ENCODE measurements at places on chromosomes 5 and 9. TPM values are rescaled to one million over a fixed set of nuclear protein-coding genes. Genes with fewer than 3 reads are reported as not detected.

The SCGB3A2 gene
- not detected for total RNA-seq

The PCDHGB5 gene
- 0.31 TPM for total RNA-seq

The KCNMB1 gene
- total RNA-seq: 0.05 TPM

The PCDHB7 gene
- not detected for total RNA-seq

The SH3PXD2B gene
- total RNA-seq: 34.0 TPM

The SVEP1 gene
- total RNA-seq: 0.75 TPM

DNA sequence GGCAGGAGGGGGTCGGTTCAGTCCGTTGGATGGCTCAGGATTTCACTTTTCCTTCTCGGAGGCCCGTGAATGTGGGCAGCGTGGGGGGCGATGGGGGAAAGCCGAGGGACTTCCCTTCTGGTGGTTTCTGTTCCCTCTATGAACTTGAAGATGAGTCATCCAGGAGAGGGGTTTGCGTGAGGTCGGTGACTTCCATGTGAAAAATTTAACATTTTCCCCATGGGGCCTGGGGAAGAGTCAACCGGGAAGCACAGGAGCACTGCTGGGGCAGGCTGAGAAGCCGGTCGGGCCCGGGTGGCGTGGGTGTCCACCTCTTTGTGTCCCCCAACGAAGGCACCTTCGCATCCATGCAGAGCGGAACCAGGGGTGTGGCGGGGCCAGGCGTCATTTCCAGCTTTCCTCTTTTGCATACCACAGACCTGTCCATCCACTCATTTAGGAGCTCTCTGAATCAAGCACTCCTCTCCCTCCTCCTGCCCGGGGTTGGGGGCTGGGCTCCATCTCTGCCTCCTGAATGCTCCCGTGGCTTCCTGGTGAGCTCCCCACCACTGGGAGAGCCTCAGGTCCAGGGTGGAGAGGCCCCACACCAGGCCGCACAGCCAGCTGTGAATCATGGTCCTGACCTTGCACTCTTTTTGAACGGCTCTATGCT is 68.4 kb downstream of the ANKRD33B start:
- ATAC-seq: no peak

DNA sequence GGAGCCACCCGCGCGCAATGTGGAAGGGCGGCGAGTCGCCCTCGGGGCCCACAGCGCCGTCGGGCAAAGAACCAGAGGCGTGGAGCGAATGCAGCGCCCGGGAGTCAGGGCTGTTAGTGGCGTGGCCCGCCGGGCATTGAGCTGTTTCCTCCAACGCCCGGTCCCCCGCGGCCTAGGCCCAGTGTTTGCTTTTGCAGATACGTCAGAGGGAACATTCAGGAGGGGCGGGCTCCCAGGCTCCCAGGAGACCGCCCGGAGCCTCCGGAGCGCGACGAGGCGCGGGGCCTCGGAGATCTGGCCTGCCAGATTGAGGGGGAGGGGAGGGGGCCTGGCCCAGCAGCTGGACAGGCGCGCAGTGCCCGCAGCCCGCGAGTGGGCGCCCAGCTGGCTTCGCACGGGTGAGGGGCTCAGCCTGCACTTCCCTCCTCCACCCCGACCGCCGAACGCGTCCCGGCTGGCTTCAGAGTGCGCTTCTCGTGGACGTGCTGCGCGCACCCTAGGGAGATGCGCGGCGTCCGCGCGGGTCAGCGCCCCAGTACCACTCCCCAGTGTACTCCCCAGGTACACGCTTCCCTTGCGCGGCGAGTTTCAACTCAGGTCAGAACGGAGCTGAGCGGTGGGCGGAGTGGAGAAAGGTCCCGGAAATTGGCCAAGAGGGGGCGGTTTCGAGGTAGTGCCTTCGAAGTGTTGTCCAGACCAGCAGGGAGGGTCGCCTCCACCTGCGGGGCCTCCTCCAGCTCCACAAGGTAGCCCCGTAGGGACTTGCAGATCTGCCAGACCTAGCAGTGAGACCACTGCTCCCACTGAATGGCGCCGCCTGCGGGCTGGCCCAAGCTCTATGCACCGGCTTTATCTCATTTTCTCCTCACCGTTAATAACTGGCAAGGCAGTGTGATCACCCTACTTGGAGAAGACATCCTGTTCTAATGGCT is 130.4 kb downstream of the TMEM174 start:
- no peak for ATAC-seq

GRCh38 chr9:91101611-91102168 is 260.0 kb downstream of the AUH start:
- ATAC-seq: no peak

- ATAC-seq: no peak
These were observed 14.9 kb upstream of the TCOF1 start for GRCh38 chr5:150342583-150342982.

GRCh38 chr5:105836887-105837286 is 1833.8 kb downstream of the EFNA5 start:
- peak; percentile 26 for ATAC-seq

DNA sequence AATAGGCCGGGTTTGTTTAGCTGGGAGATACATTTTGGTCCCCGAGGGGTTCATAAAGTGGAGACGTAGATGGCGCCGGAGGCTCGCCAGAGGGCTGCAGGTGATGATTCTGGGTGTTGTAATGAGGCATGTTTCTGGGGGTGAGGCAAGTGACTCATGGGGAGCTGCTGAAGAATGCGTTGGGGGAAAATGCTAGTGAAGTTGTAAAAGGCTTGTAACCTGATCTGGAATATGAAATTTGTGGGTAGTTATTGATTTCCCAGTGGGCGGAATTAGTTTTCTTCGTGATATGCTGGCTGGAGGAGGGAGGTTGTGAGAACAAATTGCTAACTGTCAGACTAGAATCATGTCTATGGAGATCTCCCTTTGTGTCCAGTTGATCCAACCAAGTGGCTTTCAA is 158.3 kb downstream of the DOCK2 start:
- peak; percentile 22 for ATAC-seq

- no peak for ATAC-seq
These were observed 23.1 kb downstream of the MAP1B start for GRCh38 chr5:72130351-72130761.

GRCh38 chr5:73821003-73821402 is 195.0 kb downstream of the ARHGEF28 start:
- ATAC-seq: no peak

DNA sequence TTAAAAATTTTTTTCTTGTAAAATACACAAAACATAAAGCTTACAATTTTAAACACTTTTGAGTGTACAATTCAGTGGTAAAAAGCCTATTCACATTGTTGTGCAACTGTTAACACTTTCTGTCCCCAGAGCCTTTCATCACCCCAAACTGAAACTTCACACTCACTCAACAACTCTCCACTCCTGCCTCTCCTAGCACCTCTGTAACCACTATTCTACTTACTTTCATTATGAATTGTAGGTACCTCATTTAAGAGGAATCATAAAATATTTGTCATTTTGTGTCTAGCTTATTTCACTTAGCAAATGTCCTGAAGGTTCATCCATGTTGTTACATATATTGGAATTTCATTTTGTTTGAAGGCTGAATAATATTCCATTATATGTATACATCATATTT is 4.3 kb upstream of the ZNF510 start:
- no peak for ATAC-seq
